ENCODE measurements at places on chromosomes 7 and 10.

DNA sequence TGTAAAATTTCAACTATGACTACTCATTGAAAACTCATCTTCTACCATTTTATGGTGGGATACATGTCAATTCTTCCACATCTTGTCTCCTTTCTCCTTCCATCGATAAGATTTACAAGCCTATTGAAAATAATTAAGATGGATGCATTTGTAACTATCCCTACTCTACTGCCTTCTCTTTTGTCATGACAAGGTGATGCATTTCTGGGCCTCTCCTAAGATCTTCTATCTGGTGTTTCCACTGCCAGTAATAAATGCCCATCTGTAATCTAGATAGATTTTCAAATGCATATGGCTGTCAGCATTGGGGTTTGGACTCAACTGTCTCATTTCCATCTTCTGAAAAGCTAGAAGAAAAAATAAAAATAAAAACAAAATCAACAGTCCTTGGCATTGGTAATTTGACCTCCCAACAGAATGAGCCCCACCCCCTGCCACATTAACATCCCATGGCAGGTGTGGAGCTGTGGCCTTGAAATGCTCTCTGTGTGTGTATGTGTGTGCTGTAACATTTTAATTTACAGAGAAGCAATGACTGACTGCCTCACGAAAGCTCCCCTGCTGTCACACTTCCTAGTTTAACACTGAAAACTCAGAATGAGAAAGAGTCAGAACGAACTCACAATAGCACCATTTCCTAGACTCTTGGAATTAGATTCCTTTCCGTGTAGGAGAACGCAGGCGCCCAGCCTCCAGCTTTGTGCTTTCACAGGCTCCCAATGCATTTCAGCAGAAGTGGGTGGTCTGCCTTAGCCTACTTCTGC lies 74.2 kb downstream of the RHOBTB1 start:
- no peak for DNase-seq

GRCh38 chr10:77400033-77400432 lies 237.6 kb downstream of the KCNMA1 start:
- DNase-seq, result no peak

DNA sequence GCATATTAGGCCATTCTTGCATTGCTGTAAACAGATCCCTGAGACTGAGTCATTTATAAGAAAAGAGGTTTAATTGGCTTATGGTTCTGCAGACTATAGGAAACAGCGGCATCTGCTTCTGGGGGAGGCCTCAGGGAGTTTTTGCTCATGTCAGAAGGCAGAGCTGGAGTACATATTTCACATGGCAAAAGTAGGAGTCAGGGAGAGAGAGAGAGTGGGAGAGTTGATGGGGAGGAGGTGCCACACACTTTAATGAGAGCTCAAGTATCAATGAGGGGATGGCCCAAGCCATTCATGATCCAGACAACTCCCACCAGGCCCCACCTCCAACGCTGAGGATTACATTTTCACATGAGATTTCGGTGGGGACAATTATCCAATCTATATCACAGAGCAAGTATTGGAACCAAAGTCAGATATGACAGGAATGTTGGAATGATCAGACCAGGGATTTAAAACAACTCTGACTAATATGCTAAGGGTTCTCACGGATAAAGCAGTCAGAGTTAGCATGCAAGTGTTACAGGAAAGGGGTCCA lies 795.3 kb upstream of the CELF2 start:
- no peak for DNase-seq

DNA sequence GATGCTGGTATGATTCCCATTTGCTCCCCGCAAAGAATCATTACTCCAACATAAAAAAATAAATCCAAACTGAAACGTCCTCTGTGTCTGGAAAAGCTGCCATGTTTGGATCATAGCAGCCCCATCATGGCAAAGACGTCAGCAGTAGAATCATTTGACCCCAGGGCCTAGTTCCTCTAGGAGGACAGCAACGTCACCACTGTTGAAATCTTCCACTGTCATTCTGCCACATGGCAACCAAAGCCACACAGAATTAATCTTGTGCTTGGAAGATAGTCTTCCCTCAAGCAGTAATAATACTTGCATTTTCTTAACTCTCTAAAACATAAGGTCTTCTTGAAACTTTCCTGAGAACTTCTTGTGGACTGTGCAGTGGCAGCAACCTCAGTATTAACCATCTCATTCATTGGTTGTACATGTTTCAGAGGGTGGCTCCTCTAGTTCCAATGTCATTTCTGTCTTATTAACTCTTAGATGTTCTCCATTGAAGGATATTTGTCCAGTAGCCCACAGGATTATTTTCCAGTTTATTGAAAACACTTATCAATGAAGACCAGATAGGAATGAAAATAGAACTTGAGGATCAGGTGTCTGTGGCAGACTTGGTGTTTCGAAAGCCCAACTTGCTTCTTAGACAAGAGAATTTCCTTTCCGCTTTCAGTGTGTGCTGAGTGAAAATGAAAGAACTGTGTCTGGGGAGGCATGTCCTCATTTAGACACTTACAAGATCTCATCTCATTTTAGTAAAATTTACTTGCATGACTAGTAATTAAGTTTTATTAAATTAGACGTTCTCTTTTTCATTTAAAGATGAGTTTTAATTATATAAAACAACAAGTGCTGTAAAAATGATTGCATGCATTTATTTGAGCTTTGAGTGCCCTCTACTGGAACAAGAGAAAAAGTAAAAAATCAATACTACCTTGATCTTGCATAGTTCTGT lies 28.9 kb upstream of the INHBA start:
- no peak for DNase-seq

DNA sequence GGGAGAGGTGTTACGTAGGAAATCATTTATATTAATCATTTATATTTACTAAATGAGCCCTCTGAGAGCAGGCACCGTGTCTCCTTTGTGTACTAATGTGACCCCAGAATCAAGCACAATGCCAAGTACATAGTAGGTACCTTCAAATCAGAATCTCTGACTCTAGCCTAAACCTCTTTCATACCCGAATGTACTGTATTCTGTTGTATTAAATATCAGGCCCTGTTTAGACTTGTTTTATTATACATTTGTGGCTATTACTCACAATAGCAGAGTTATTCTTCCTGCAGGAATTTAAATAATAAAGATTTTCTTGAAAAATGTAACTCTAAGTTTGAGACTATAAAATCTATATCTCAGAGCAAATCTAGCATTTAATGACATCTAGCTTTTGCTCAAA lies 297.3 kb downstream of the EXOC4 start:
- no peak for DNase-seq

- DNase-seq, result no peak
Observed at GRCh38 chr10:72034761-72035160, 53.6 kb downstream of the SPOCK2 start.

DNA sequence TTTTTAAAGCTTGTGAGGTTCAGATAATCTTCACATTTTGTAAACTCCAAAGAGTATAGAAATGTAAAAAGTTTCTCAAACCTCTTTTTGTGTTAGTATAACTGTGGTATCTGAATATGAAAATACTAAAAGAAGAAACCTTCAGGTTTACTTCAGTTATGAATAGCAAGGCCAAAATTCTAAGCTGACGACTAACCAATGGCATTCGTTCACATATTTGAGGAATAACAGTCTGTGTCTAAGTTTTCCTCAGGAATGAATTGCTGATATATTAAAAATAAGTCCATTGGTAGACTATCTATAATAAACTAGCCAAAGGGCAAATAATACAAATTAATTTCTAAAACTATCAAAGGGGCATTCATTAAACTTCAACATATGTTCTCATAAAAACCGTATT lies 206.0 kb downstream of the CXCL12 start:
- no peak for DNase-seq

GRCh38 chr7:101410743-101411507 lies 48.2 kb downstream of the COL26A1 start:
- DNase-seq, result peak; percentile 15

- no peak for DNase-seq
Observed at GRCh38 chr7:117012284-117012683, 59.0 kb downstream of the ST7 start.

DNA sequence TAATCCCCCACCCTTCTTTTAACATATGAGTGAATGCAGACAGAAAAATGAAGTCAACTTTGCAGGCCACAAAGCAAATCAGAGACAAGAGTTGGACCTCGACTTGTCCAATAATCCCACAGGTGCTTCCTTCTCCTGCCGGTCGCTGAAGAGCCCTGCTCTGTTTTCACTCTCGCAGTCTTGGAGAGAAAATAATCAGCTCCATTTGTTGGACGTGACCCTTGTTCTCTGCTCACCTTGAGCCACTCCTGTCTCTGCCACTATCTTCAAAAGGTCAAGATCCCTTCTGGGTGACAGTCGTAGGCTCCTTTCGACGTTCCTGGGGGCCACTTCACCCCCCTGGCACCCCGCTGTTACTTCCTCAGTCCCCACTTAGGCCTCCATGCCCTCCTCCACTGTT lies 2.8 kb upstream of the KLF6 start:
- no peak for DNase-seq

- DNase-seq, result no peak
Observed at GRCh38 chr7:80478683-80479082, 33.2 kb downstream of the GNAT3 start.
